ENCODE measurements at places on chromosomes 2 and 18. TPM values are rescaled to one million over a fixed set of nuclear protein-coding genes. Genes with fewer than 3 reads are reported as not detected.

The FBXO36 gene
- total RNA-seq, result 0.58 TPM

GRCh38 chr2:3320910-3321605, 56.6 kb downstream of the EIPR1 start:
- no peak for DNase-seq
- H3K36me3 ChIP-seq, result no peaks in the 10 kb centered on the region
- no peaks in the 10 kb centered on the region for H3K4me1 ChIP-seq
- H3K4me3 ChIP-seq, result no peak overlapping the region
- no peak overlapping the region for H3K27ac ChIP-seq

DNA sequence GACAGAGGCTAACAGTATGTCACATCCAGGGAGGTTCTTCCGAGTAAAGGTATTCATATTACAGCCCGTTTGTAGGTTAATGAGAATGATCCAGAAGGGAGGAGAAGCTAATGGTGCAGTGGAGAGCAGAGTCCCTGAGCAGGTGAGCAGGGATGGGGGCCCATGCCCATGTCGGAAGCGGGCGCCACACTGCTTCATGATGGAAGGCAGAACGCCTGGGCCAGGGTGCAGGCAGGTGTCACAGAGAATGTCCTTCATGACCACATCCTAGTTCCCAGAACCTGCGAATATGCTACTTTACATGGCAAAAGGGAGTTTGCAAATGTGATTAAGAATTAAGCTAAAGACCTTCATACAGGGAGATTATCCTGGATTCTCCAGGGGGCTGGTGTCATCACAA, 4.0 kb downstream of the HES6 start:
- peaks cover 29% of the 10 kb centered on the region for H3K27me3 ChIP-seq
- no peak overlapping the region for H3K27ac ChIP-seq
- H3K4me1 ChIP-seq, result peaks cover 31% of the 10 kb centered on the region
- no peaks in the 10 kb centered on the region for H3K36me3 ChIP-seq
- H3K4me3 ChIP-seq, result no peak overlapping the region

DNA sequence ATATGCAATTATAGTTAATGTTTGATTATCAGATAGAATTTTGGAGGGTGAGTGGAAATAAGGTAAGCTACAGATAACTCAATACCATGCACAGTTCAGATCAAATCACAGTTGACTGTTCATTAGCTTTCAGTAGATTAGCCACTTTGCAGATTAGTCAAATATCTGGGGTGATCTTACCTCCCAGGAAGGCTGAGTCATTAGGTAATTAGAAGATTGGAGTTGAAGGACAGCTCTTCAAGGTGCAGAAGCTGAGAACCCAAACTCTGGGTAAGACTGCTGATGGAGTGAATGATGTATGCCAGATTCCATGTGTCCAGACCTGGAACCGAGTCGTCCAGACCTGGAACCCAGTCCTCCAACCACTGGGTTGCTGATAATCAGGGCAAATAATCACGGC, 262.8 kb upstream of the UBE2E3 start:
- no peak for DNase-seq
- no peaks in the 10 kb centered on the region for H3K4me1 ChIP-seq
- H3K4me3 ChIP-seq, result no peak overlapping the region
- no peak overlapping the region for H3K27ac ChIP-seq

DNA sequence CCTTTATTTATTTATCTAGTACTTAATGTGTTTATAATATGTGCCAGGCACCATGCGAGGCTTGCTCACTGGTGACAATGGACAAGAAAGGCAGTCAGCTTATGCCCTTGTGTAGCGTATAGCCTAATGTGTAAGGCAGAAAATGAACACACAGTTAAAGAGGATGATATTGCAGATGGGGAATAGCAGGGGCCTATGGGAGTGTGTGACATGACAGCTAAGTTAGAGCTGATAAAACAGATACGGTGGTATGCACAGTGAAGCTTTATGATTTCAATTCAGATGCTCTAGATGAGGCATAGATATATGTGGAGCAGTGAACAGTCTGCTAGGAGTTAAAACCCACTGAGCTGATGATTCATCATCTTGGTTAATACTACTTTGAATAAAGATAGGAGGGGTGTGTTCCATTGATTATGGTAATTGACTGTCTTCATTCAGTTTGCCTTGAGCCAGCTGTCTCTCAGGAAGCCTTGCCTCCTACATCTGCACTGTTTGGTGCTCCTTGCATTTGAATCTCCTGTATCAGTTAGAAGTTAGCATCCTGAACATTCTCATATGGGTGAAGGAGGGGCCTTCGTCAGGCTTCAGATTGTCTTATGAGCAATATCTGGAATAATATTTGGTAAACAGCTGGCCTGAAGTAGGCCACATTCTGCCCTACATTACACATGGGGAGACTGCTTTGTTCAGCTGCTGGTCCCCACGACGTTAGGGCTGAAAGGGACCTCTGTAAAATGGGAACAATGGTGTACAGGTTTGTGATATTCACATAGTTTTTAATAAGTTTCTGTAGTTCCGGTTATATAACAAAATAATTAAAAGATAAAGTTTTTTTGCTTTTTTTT, 13.2 kb downstream of the MAP4K4 start:
- H3K4me3 ChIP-seq, result no peak overlapping the region
- DNase-seq, result no peak
- H3K27ac ChIP-seq, result peak overlapping the region; percentile 59
- H3K27me3 ChIP-seq, result no peaks in the 10 kb centered on the region

Measured in left ventricle myocardium inferior (tissue), 1 donor.